ENCODE measurements at places on chromosomes 7 and 10.
A peak's percentile ranks its signal among the peaks of the same experiment; 100 is the strongest.

GRCh38 chr10:12338981-12339380, 10.4 kb upstream of the CAMK1D start:
- DNase-seq: no peak

DNA sequence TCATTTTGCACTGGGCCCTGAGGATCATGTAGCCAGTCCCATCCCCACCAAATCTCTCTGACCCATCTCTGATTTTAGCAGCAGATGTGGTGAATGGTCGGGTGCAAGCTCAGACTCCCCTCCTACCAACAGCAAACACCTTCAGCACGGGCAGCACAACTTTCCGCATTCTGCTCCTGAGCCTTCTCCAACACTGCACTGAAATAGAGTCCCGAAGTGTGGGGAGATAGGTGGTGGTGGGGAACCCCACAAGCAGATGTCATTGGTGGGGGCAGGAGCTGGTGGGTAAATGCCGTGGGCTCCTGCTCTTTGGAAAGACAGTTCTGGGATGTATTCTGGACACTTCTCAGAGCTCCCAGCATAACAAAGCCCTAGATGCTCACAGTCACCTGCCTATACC, 9.6 kb upstream of the CTBP2 start:
- DNase-seq: no peak

- no peak for DNase-seq
Observed at GRCh38 chr7:106756884-106757283, 95.9 kb upstream of the CCDC71L start.

GRCh38 chr10:70509757-70510147, 31.2 kb downstream of the PALD1 start:
- DNase-seq: no peak

GRCh38 chr10:10824591-10825148, 193.0 kb upstream of the CELF2 start:
- DNase-seq: peak; percentile 68

- no peak for DNase-seq
Observed at GRCh38 chr10:27383595-27384542, 120.2 kb upstream of the RAB18 start.

- DNase-seq: no peak
Observed at GRCh38 chr7:108875139-108875538, 305.5 kb downstream of the DNAJB9 start.

- DNase-seq: no peak
Observed at GRCh38 chr10:10996966-10997620, 20.6 kb upstream of the CELF2 start.

DNA sequence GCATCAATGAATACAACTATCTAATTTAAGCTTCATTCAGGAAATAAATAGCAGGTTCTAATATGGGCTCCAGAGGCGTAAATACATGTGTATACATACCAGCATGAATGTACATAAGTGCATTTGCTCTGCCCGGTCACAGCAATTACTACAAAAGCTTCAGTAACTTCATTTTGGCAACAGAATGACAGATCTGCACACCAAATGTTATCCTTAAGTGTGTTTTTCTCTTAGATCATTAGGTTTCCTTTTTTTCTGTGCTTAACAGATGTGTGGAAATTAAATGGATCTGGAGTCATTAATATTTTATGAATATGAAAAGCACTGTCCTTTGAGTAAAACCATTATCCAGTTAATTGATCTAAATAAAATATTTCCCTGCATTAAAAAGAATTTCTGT, 159.0 kb upstream of the MEOX2 start:
- DNase-seq: no peak

DNA sequence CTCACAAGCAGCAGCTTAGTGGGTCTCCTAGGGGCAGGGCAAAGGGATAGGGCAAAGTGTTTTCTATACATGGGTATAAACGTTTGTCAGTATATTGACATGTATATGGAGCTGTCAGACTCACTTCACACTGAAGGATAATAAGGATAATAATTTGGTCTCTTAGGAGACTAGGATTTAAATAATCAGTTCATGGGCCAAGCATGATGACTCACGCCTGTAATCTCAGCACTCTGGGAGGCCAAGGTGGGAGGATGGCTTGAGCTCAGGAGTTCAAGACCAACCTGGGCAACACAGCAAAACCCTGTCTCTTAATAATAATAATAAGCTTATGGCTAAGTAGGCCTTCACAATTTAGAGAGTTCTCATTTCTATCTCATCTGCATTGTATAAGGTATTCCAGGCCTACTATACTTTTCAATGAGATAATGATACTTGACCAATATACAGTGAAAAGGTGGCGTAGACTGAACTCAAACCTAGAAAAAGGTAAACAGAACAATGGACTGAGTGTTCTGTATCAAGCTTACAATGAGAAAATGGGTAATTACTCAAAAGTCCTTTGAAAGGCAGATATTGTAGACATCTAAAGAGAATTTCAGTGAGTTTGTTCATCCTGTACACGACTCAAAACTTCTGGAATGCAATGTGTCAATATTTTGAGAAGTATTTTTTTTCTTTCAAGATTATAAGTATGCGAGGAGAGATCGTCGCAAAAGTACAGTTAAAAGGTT, 7.0 kb downstream of the GSAP start:
- DNase-seq: no peak

DNA sequence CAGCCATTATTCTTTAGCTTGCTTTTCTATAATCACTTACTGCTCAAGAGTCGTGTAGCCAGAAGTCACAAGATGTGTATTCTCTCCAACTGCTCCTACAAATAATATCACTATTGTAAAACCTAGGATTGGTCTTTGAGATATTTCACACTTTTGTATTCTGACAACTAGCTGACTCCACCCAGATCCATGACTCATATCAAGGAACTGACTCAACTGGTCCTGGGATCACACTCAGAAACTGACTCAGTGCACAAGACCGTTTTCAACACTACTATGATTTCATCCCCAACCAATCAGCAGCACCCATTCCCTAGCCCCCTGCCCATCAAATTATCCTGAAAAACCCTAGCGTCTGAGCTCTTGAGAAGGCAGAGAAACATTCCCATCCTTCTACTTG, 56.5 kb upstream of the ORC5 start:
- DNase-seq: no peak

- DNase-seq: no peak
Observed at GRCh38 chr10:86256690-86257315, 109.8 kb downstream of the GRID1 start.

- DNase-seq: no peak
Observed at GRCh38 chr7:757741-758163, 30.7 kb upstream of the PRKAR1B start.

DNA sequence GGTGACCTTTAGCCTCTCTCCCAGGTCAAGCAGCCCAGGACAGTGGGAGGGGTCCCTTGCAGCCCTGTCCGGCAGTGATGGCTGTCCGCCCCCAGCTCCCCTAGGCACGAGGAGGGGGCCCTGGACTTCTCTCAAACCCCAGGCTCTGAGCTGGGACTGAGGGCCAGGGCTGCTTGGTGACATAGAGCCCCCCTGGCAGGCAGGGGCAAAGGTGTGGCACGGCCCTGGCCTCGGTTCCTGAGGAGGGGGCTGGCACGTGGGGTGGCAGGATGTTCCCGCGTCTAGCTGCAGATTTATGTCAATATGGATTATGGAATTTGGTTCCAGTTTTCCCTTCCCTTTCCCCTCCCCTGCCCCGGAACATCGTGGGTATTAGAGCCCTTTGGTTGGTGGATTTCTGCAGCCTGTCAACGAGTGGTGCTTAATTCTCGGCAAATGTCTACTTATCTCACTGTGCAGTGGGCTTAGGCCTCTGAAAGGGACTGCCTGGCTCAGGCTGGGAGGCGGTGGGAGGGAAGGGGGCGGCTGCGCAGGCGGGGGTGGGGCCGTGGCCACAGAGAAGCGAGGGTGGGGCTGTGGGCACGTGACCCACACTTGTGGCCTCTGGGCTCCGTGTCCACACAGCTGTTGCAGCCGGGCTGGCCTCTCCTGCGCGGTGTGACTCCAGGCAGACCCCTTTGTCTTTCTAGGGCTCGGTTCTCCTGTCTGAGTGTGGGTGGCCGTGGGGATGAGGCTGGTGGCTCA, 19.3 kb downstream of the UNCX start:
- DNase-seq: no peak

DNA sequence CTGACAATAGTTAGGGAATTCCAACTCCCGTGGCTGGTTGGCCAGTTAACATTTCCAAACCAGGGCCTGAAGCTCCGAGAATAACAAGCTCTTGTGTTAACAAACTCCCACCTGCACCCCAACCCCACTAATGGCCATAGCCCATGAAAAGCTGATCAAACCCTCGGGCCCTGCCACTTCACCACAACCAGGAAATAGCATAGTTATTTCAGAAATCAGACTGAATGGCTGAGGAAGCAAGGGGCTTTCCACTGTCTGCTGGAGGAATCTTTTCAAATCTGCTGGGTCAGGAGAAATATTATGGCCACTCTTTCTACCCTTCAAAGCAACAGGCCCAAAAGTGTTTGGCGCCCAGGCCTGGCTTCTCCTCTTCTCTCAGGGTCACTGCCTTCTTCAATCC, 145.6 kb downstream of the GLCCI1 start:
- no peak for DNase-seq

GRCh38 chr7:11612737-11613136, 219.3 kb downstream of the THSD7A start:
- no peak for DNase-seq

DNA sequence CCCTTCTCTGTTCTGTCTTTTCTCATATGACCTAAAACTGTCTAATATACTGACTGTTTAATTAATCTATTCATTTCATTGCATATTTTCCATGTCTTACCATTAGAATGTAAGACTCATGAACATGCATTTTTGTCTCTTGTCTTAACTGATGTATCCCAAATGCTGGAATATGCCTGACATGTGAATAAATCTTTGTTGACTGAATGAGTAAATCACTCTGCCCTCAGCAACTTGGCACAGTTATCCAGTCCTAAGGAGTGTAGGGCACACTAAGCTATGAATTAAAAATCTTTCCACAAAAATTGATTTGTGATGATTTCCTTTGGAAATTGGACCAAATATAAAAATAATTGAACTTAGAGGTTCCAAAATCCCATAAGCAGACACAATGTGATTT, 111.3 kb downstream of the ETV1 start:
- no peak for DNase-seq

- DNase-seq: no peak
Observed at GRCh38 chr10:78513986-78514385, 480.3 kb downstream of the RPS24 start.

DNA sequence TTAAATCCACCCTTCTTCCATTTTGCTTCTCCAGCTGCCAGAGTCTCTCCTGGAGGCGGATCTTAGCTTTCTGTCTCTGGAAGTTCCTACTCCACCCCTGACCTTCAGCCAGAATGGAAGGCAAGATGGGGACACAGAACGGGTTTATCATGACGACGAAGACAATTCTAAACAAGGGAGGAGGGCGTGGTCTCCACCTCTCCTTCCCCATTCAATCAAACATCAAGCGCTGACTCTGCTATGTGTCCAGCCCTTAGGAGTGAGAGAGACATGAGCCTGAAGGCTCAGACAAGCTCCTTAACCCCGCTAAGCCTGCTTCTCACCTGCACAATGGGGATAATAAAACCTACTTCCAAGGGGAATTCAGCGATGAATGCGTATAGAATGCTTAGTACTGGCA, 3.1 kb downstream of the CYP17A1 start:
- DNase-seq: no peak

Measured in pulmonary artery endothelial cell (primary cell).